Activated CD4-positive, alpha-beta T cell treated with anti-CD3 and anti-CD28 coated beads, Interleukin-2, amount 10 ng/mL, durations not matched to agents 24 days and 14 days (primary cell): ENCODE measurements at places on chromosomes 5 and 9.

DNA sequence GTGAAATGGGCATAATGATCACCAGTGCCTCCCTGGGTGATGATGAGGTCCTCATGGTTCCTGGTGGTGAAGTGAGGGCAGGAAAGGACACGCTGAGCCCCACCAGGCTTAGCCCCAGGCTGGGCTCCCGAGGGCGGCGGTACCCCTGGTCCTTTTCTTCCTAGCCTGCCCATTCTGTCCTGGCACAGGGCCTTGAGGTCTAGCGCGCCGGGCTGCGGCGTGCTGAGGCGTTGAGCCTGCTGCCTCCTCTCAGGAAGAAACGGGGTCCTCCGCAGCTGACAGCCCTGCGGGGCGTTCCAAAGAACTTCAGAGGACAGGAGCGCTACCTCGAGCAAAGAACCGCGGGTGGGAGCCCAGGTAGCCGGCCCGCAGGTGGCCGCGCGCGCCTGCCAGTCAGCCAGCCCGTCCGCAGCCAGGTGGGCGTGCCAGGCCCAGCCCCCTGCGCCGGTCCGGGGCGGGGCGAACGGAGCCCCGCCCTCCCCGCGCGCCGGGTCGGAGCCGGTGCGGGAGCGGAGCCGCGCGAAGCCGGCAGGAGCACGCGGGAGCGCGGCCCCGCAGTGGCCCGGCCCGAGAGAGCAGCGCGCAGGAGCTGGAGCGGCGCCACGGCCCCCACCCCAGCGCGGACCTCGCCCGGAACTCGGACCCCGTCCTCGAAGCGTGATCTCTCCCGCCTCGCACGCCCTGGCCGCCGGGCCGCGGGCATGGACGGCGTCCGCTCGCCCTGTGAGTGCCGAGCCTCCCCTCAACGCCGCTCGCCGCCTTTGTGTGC is at the start of gene WNK2:
Gene WNK2 (plus strand): TSS at position 477 of the 769 bp plus-strand sequence. CDS start 791 bp downstream, outside the sequence.
- peak; percentile 89 for DNase-seq

DNA sequence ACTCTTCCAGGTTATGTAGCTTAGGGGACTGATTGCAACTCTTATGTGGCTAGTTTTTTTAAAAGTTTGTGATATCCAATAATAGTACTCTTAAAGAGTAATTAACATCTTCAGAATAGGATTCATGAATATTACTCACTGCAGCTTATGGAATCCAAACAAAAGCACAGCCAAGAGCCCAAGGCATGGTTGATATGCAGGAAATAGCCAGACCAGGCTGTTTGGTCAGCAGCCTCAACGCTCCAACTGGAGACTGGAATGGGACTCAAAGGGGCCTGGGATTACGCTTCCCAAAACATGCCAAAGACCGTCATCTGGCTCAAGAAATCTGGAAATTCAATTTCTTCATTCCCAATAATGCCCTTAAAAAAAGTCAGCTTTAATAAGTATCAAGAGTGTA is 268.6 kb downstream of the SEC61B start:
- no peak for DNase-seq

DNA sequence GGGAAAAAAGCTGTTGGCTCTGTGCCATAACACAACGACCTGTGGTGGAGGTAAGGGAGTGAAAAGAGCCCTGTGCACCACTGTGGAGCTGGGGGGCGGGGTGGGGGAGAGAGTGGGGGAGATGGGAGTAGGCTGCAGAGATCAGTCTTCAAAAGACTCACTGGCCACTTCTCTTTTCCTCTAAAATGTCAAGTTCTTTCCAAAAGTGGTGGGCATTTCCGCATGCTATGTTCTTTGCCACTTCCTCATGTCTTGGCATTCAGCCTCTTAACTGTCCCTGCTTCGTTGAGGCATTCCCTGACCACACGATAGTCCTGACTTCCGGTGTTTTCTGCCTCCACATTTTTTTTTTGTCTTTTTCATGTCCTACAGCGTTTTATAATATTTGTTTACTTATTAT is 2.4 kb upstream of the PPP2R2B start:
- no peak for DNase-seq

GRCh38 chr5:38734353-38734752 is 111.5 kb upstream of the OSMR start:
- DNase-seq: no peak

DNA sequence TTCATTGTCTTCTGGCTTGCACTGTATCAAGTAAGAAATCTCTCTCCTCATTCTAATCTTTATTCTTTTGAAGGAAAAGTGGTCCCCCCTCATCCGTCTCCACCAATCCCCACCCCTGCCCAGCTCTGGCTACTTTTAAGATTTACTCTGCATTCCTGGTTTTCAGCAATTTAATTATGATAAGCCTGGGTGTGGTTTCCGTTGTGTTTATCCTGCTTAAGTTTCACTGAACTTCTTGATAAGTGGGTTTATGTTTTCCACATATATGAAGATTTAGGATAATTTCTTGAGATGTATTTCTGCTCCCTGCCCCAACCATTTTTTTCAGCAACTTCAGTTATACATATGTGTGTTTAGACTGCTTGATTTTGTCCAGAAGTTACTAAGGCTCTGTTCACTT is 46.5 kb downstream of the PTBP3 start:
- no peak for DNase-seq

DNA sequence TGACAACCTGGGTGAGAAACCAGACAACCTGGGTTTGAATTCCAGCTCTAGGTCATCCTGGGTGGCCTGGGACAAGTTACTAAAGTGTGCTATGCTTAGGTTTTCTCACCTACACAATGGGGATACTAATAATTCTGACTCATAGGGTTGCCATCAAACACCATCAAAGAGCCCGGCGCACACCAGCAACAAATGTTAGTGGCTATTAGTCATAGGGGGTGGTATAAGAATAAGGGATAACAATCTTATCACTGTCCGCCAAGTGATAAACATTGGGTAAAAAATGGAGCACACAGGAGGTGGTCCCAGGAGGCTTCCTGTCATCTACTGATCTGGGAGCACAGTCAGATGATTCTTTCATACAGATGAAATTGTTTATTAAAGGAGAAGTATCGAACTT is 61.4 kb upstream of the AFAP1L1 start:
- DNase-seq: no peak

GRCh38 chr5:78633700-78634099 is 14.9 kb downstream of the LHFPL2 start:
- no peak for DNase-seq
